Naive thymus-derived CD8-positive, alpha-beta T cell (primary cell): ENCODE measurements at places on chromosomes 1 and 21.

DNA sequence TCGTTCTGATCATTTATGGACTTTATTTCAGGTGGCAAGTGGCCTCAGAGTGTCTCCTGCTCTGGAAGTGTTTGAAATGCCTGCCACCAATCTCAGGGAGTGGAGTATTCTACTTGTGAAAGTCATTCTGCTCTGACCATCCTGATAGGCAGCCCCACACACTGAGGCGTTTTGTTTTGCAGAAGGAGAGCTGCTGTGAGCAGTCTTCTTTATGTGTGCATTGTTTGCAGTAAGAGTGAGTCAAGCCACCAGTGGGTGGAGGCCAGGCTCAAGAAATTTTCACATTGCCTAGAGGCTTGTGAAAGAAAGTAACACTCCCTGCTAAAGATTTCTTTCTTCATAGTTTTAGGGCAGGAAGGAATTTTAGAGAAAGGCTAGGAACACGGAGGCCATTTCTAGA is 204.4 kb downstream of the SLC35F3 start:
- no peak for DNase-seq

GRCh38 chr1:207670192-207670591 is 25.3 kb downstream of the CR1L start:
- DNase-seq, result no peak

GRCh38 chr1:161908264-161908663 is 115.4 kb downstream of the OLFML2B start:
- DNase-seq, result no peak

- DNase-seq, result no peak
Observed at GRCh38 chr1:45331436-45332345, 5.0 kb downstream of the HPDL start.

GRCh38 chr1:10168912-10169514 is 41.4 kb upstream of the KIF1B start:
- no peak for DNase-seq

DNA sequence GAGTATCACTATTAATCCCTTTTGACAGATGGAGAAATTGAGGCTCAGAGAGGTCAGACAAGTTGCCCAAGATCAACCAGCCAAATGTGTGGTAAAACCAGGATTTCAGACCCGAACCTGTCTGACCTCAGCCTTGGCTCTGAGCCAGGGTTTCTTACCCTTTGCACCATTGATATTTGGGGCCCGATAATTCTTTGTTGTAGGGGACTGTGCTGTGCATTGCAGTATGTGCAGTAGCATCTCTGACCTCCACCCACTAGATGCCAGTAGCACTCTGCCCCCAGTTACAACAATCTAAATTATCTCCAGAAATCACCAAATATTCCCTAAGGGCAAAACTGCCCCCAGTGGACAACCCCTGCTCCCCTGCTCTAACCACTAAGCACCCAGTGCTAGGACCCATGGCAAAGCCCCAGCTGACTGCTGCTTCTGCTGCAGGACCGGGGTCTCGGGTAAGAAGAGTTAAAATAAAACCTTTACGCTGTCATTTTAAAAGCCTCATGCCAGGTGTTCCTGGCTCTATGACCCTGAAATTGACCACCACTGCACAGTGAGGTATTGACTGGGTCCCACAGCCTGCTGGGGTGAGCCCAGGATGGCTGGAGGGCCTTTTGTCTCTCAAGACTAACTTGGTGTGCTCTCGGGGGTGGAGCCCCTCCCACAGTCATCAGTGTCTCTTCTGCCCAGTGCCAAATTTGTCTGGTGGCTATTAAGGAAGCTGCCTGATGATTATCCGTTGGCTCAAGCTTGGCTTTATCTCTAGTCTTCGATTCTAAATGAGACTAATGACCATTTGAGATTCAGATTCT is 5.6 kb upstream of the MAN1C1 start:
- no peak for DNase-seq

DNA sequence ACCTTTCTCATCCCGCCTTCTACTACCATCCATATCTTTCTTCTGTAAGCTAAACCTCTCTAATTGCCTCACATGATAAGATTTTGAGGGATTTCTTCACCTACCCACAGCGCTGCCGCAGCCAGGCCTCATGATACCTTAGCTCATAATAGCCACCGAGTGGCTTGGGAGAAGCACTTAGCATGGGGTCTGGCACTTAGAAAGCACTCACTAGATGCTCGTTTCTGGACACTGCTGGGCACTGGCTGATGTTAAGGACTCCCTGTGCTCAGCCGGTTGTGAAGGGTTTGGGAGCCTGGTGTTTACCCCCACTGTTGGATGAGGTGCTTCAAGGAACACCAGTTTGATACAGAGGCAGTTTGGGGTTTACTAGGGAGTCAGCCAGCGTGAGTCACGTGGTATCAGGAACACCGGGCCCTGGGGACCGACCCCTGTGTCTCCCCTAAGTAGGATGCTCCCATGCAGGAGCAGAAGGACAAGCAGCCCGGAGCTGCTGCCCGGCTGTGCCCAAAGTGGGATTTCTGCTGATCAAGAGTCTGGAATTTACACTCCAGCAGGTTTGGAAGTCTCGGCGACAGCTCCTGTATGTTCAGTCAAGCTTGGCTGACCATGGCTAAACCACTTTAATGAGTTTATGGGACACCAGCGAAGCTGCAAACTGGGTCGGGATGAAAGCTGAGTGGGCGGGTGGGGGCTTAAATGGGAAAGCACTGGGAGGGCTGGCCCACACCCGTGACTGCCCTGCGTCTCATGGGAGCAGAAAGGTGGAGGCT is 63.3 kb downstream of the GALNT2 start:
- DNase-seq, result peak; percentile 38

GRCh38 chr21:17730782-17731181 is 88.4 kb downstream of the C21orf91 start:
- DNase-seq, result no peak

- no peak for DNase-seq
Observed at GRCh38 chr1:66207484-66207883, 326.5 kb upstream of the SGIP1 start.

GRCh38 chr1:245261786-245262185 is 107.0 kb downstream of the KIF26B start:
- DNase-seq, result no peak

DNA sequence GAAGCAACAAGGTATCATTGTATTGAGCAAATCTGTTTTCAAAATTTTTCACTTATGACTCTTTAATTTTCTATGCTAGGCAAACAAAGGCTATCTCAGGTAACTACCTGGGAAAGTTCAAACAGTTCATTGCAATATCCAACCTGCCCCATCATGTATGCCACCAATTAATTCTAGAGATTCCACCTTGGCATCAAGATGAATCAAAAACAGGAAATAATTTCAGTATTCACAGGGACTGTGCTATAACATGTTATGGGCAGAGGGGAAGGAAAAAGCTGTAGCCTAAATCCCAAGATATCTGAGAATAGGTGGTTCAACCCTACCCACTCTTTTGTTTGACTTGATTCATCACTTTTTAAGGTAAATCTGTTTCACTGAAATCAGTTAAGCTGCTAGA is 67.5 kb upstream of the SH3GLB1 start:
- DNase-seq, result no peak

DNA sequence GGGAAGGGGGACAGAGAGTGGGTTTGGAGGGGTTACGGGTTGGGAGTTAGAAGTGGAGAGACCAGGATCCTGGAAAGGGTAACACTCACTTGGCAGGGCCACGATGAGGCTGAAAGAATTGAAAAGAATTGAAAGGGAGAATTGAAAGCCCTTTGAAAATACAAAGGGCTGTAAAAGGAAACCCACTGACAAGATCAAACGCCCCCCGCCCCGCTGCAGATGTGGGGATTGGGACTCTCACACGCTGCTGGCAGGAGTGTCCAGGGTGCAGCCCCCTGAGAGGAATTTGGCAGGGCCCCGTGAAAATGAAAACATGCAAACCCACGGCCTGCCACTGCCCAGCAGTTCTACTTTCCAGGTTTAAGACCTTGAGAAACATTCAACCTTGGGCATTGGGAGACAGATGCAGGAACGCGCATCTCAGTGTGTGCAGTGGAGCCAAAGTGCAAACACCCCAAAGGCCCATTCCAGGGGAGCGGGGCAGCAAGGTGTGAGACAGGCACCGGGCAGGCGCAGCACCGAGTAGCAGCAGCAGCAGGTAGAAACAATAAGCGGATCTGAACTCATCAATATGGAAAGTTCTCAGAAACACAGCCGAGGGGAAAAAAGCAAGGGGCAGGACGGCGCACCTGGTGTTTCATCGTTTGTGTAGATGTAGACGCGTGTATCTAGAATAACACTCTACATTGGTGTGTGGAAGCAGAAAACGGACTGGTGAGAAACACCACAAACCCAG is 8.3 kb upstream of the TNFRSF1B start:
- peak; percentile 51 for DNase-seq

GRCh38 chr1:36968730-36969129 is 65.6 kb downstream of the GRIK3 start:
- DNase-seq, result no peak

GRCh38 chr1:199550199-199551065 is 477.1 kb upstream of the NR5A2 start:
- DNase-seq, result no peak

- DNase-seq, result no peak
Observed at GRCh38 chr1:228280106-228280901, 72.5 kb downstream of the OBSCN start.

DNA sequence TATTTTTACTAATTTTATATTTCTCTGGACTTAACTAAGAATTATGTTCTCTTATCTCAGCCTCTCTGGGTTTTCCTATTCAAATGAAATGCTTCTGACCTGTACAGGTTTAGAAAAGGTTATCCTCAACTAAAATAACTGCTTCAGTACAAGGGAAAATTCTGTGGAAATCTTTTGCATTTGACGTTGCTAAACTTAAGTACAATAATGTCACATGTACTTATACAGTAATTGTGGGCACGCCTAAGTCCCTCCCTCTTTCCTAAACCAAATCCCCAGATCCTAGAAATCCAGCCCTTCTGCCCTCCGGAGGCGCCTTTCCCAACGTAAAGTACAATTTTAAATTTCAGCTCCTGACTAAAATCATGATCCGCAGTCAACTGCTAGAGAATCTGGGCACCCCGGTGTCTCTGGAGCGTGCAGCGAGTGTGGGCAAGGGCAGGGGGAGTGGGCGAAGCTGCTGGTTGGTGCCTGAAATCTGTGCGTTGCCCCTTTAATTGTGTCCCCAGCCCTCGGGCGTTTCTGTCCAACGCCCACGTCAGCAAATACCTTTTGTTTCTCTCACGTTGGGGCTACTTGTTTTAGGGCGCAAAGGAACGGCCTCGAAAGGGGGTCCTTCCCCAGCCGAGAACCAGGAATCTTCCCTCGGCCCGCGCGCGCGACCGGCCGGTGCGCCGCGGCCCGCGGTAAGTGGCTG is at the start of gene ZBTB8A:
ZBTB8A (plus strand) TSS at position 541 of the 697 bp plus-strand sequence. CDS start 53,505 bp downstream, outside the sequence.
- DNase-seq, result no peak

- no peak for DNase-seq
Observed at GRCh38 chr1:115949156-115949555, 27.2 kb upstream of the SLC22A15 start.

DNA sequence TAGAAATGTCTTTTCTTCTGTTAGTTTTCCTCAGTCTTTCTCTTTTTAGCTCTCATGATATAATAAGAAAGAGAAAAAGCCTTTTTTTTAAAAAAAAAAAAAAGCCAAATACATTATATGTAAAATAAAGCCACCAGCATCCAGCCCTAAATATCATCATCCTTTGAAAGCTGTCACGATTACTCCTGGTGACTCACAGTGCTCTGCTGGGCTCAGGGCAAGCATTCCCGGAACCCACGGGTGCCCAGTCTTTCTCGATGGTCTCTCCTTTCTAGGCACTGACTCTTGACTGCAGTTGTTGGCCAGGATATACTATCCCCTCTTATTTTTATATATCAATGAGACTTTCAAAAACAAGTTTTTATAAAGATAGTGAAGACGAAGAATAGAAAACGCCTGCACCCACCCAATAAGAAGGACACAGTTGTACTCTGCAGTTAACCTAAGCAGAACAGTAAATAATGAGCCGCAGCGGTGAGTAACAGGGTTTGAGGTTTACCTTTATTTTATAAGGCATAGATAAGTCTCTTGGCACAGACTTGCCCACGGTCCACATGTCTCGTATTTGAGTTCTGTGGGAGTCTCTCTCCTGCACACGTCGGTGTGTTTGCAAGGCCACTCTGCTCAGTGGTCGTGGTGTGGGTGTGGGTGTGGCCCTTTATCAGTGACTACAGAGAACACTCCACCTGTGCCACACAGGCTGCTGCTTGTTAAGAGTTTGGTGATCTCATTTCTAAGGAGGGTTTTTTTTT is 15.7 kb upstream of the MX2 start:
- DNase-seq, result no peak

DNA sequence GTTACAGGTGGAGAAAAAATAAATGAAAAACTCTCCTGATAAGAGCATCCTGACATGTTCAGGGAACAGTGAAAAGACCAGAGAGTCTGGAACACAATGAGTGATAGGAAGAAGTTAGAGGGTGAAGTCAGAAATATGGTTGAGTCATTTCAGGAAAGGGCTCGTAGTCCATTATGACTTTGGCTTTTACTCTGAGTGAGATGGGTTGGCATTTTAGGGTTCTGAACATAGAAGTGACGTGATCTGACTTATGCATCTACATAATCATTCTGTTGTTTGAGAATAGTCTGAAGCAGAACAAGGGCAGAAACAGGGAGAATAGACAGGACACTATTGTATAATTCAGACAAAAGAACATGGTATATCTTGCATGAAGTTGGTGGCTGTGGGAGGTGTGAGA is 5.8 kb downstream of the HMCN1 start:
- no peak for DNase-seq

DNA sequence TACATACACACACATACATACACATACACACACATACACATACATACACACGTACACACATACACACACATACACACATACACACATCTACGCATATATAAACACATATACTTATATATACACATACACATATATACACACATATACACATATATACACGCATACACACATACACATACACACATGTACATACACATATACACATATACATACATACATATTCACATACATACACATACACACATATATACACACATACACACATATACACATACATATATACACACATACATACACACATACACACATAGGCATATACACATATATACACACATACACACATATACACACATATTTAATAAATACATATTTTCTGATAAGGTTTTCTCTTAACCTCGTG is 324.0 kb downstream of the RPS6KC1 start:
- no peak for DNase-seq

GRCh38 chr1:50103615-50104081 is 5.1 kb upstream of the ELAVL4 start:
- DNase-seq, result no peak

GRCh38 chr1:187773168-187773567 is 944.4 kb downstream of the PLA2G4A start:
- DNase-seq, result no peak

DNA sequence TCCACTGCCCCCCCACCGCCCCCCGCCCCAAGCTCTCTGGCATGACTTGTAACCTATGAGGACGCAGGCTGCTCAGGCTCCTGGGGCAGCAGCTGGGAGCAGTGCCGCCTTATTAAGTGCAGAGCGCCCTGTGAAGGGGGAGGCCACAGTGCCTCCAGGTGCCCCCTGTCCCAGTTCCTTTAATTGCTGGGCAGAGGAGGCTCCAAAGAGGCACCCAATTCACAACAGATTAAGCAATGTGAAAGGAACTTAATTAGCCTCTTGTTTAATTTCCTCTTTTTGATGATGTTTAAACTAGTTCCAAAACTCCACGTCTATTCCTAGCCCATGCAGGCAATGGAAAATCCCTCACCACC is 3.0 kb downstream of the RXFP4 start:
- no peak for DNase-seq
